ENCODE measurements at places on chromosomes 12 and 14. TPM values are rescaled to one million over a fixed set of nuclear protein-coding genes. Genes with fewer than 3 reads are reported as not detected.

GRCh38 chr14:30988509-30988908 is 36.9 kb upstream of the AP4S1 start:
- H3K4me3 ChIP-seq, result no peak overlapping the region
- no peaks in the 10 kb centered on the region for H3K27me3 ChIP-seq
- no peak overlapping the region for H3K27ac ChIP-seq
- peak; percentile 37 for DNase-seq
- 0 out of 2 replicates have a peak, but pooled peaks cover 7% of the 10 kb centered on the region for H3K4me1 ChIP-seq

DNA sequence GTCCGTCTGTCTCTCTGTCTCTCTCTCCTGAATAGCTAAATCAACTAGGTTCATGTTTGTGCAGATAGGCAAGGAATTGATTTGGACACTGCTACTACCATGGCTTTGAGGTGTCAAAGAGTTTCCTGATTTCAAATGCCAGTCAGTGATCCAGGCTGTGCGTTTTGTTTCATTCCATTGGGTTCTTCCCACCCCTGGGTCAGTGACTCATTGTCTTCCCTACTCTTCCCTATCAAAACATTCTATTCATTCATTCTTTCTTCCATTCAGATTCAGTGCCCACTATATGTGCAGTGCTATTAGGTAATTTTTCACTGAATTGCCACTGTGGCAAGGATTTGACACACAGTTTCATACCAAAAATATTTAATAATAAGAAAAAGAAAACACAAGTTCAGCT is 50.4 kb downstream of the RPH3A start:
- H3K27me3 ChIP-seq, result no peaks in the 10 kb centered on the region
- DNase-seq, result no peak
- H3K4me3 ChIP-seq, result no peak overlapping the region
- H3K36me3 ChIP-seq, result no peaks in the 10 kb centered on the region
- H3K27ac ChIP-seq, result no peak overlapping the region

DNA sequence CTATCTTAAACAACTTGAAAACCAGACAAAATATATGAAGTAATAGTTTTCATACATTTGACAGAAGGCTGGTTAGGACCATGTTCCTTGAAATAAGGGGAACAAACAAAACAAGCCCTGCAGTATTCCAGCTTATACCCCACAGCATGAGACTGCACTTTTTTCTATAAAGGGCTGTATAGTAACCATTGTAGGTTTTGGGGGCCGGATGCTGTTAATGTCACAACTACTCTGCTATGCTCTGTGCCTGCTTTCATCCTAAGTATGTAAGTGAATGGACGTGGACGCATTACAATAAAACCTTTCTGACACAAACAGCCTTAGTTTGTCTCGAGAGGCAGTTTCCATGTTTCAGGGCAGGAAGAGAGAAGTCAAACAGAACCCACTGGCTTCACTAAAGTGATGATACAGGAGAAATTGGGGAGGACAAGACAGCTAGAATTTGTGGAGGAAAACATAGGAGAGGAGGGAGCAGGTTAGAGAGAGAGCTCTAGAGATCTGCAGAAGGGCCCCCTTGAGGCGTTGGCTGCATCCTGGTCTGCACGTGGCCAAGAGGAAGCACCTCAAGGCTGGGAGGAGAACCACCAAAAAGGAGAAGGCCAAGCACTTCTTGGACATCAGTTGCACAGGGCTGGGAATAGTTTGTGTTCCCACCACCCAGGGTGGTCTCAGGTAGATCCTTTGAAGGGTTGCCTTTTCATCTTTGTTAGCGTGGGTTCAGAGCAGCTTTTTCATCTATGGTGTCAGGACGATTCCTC is 63.7 kb downstream of the TRAF3 start:
- H3K36me3 ChIP-seq, result no peaks in the 10 kb centered on the region
- no peak overlapping the region for H3K27ac ChIP-seq
- no peaks in the 10 kb centered on the region for H3K4me1 ChIP-seq
- no peak overlapping the region for H3K4me3 ChIP-seq
- DNase-seq, result no peak

GRCh38 chr14:97706819-97707218 is 909.6 kb downstream of the VRK1 start:
- no peak overlapping the region for H3K4me3 ChIP-seq
- DNase-seq, result no peak
- H3K27me3 ChIP-seq, result no peaks in the 10 kb centered on the region
- no peaks in the 10 kb centered on the region for H3K4me1 ChIP-seq
- H3K36me3 ChIP-seq, result no peaks in the 10 kb centered on the region

GRCh38 chr12:64419696-64420095 is 15.5 kb downstream of the XPOT start:
- no peak for DNase-seq
- peaks cover 98% of the 10 kb centered on the region for H3K36me3 ChIP-seq
- H3K27ac ChIP-seq, result no peak overlapping the region
- no peak overlapping the region for H3K4me3 ChIP-seq

- peaks cover 25% of the 10 kb centered on the region for H3K4me1 ChIP-seq
- H3K36me3 ChIP-seq, result peaks cover 13% of the 10 kb centered on the region
- H3K4me3 ChIP-seq, result no peak overlapping the region
- H3K27ac ChIP-seq, result no peak overlapping the region
- peak; percentile 41 for DNase-seq
These were observed 91.2 kb downstream of the WNK1 start for GRCh38 chr12:843609-844008.

DNA sequence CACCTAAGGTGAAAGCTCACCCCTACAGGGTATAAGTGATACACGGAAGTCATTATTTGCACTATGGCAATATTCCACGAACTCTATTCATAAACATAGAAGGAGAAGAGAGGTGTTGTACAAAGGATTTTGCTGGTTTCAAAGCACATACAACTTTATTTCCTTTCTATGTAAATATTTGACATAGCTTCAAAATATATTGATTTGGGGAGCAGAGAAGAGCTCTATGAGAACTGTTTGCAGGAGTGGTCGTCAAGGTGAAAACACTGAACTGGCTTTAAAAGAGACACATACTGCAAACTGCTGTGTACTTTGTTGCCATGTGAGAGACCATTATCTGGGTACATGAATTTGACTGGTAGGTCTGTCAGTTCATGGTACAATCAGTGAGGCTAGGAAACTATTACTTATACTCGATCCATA is 16.7 kb downstream of the CNIH1 start:
- H3K27me3 ChIP-seq, result no peaks in the 10 kb centered on the region
- H3K36me3 ChIP-seq, result peaks cover 46% of the 10 kb centered on the region
- H3K4me3 ChIP-seq, result no peak overlapping the region
- DNase-seq, result no peak
- H3K27ac ChIP-seq, result no peak overlapping the region

PLEKHD1 gene
- not detected for total RNA-seq

CCDC91 gene
- 17.2 TPM for total RNA-seq

Measured in GM23248 (cell line).